ENCODE measurements at places on chromosomes 2 and 18.

DNA sequence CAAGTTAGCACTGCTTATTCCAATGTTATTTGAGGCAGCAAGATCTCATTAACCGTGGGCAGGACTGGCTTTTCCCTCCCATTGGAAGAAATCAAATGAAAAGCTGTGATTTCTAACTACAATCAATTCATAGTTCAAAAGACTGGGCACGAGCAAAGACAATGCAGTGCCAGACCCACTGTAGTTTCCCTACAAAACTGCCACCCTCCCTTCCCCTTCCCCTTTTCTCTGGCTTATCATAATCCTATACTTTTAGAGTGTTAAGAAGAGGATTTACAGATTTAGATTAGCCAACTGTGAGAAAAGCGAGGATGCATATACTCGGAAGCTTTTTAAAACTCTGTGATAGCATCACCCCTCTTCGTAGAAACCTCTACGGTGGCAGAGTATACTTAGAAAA, 260.4 kb downstream of the STK39 start:
- no peak for DNase-seq

DNA sequence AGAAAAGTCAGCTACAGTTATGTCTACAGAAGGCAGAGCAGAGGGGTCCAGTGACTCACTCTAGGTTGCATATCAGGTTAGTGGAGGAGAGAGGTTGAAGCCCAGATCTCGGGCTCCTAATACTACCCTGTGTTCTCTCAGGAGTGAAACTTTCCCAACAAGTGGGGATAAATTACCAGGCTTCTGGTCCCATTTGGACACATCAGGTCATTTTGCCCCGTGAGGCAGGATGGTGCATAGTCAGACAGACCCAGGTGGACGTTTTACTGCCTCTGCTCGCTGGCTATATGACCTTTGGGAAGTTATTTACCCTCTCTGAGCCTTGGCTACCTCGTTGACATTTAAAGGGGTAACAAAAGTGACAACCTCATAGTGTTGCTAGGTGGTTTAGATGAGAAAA, 128.0 kb upstream of the REV1 start:
- no peak for DNase-seq

- DNase-seq, result no peak
Observed at GRCh38 chr2:88061295-88061694, 5.7 kb upstream of the KRCC1 start.

DNA sequence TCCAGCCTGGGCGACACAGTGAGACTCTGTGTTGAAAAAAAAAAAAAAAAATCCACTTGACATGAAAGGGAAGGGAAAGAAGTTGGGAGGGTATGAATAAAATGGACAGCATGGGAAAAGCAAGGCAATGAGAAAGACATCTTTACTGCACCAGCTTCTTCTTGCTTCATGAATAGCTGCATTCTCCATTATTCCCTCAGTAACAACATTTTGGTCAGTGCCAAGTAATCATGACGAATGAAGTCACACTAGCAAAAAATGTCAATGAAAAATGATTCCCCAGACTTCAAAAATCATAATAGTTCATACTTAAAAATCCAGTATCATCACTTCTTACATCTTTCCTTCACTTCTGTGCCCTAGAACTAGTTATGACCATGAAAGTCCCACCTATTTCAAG, 30.4 kb downstream of the ADAM17 start:
- DNase-seq, result no peak

DNA sequence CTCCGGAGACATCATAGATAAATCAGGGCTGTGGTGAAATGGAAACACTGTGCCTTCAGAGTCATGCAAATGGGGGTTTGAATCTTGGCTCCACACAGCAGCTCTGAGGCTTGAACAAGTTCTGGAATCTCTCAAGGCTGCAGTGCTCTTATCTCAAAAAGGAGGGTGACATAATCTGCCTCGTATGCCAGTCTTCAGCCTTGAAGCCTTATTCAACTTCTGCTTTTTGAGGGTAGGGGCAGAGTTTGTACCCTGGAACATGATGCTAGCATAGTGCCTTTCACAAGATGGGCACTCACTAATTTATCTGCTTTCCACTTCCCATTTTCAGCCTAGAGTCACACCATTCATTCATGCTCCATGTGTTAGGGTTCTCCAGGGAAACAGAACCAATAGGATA, 42.3 kb downstream of the GATA6 start:
- DNase-seq, result no peak

- no peak for DNase-seq
Observed at GRCh38 chr2:222088561-222088960, 210.2 kb downstream of the PAX3 start.

- DNase-seq, result no peak
Observed at GRCh38 chr18:39966275-39966674, 1988.8 kb upstream of the PIK3C3 start.

GRCh38 chr2:38268691-38269327, 108.3 kb downstream of the ATL2 start:
- DNase-seq, result no peak

- no peak for DNase-seq
Observed at GRCh38 chr18:40849886-40850285, 1105.1 kb upstream of the PIK3C3 start.

DNA sequence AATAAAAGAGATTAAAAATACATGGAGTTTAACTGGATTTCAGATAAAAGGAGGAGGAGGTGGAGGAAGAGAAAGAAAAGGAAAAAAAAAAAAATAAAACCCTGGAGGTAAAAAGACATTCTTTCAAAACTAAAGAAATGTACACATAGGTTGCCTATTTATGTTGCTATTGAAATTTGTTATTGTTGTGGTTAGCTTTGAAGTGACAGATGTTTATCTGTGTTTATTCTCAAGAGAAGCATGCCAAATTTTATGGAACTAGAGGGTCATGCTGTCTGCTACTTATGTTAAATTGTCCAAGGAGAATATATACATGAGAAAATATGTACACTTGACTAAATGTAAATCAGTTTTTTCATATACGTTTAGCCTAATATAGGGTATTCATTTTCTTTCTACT, 653.2 kb downstream of the DCDC2C start:
- DNase-seq, result no peak

DNA sequence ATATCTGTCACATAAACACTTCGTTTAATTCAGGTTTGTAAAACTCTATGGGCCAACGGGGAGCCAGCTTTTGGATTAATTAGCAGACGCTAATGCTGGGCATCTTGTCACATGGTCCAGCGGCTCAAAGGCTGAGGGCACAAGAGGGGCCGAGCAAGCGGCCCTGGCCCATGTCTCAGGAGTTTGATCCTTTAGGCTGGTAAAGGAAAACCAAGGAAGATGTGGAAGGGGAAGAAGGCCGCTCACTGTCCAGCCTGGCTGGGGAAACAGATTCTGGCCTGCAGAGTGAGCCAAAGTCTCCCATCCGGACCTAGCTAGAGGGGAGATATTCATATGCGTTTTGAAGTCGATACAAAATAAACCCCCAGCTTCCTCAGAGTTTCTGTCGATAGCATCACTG, 248.6 kb upstream of the SIX2 start:
- no peak for DNase-seq

GRCh38 chr2:82795446-82795845, 1663.6 kb downstream of the SUCLG1 start:
- no peak for DNase-seq

All from activated CD8-positive, alpha-beta memory T cell treated with anti-CD3 and anti-CD28 coated beads for 48 hours (primary cell).